ENCODE measurements at places on chromosomes 16 and 17.

DNA sequence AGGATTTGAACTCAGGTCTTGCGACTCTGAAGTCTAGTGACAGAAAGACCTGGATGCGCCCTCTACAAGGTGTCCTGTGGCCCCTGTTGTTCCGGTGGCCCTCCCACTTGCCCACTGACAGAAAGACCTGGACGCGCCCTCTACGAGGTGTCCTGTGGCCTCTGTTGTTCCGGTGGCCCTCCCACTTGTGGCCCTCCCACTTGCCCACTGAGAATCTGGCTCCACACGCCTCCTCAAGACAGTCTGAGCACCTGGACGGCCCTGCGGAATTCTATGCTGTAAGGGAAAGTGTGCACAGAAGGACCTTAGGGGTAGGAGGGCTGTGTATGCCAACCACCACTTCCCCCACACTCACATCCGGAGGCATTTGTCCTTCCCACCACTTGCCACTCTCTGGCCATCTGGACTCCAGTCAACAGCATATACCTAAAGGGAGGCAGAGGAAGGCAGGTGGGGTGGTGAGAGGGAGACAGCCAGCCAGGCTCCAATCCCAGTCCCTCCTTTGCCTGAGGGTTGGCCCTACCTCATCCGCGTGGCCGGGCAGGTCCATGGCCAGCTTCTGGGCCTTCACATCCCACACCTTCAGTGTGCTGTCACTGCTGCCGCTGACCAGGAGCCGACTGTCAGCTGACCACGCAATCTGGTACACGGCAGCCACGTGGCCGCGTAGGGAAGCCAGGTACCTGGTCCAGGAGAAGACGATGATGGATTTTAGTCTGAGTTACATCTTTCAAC, 9.1 kb downstream of the NLE1 start:
- no peak for DNase-seq

- no peak for DNase-seq
Measured at GRCh38 chr17:39485555-39485954, 24.3 kb downstream of the CDK12 start.

- DNase-seq = no peak
Measured at GRCh38 chr17:8022360-8023003, 16.4 kb upstream of the ALOX15B start.

- no peak for DNase-seq
Measured at GRCh38 chr17:75615301-75615700, 17.9 kb upstream of the SMIM5 start.

- no peak for DNase-seq
Measured at GRCh38 chr17:81907219-81908145, 3.7 kb downstream of the PCYT2 start.

DNA sequence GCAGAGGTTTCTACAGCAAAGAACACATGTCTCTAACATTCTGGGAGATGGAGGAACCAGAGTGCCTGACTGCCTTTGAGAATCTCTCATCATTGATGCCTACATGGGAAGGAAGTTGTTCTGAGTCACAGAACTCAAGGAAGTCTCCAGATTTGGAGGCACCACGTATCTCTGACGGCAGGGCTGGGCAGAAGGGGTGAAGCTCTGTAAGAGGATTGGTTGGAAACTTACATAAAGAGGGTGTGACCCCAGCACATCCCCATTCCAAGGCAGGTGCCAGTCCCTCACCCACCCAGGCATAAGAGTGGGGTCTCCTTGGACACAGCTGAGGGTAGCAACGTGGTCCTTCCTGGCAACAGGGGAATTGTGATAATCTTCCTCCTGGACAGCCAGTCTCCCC, 17.4 kb downstream of the TNFRSF13B start:
- no peak for DNase-seq

DNA sequence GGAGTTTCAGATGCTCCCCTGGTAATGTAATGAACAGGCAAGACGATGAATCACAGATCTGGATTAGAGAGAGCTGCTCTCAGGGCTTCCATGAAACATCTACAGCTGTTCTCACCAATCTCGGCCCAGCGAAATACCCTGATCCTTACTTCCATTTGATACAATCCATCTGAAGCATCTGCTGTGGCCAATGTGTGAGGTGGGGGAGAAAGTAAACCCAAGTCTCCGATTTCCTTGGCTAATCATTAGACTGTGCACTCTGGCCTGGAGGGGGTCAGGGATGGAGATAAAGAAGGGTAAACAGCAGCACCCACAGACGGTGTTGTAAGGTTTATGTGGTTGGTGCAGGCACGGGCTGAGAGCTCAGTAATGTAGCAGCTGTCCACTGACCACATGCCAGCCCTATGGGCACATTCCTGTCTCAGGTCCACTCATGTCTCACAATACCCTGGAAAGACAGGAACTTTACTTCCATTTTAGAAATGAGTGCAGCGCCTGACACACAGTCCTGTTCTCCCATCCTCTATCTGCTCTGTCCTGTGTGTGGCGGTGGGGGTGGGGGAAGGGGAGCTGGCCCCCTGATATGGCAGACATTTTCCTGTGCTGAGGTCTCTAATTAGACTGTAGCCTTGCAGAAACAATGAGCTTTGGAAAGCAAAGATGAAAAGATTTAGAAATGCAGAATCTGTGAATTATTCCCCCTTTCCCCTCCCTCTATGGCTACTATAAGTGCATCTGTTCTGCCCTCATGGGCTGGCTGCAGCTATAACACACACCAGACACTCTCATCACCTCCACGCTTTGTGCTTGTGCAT, 48.3 kb upstream of the ERN1 start:
- DNase-seq = no peak

- no peak for DNase-seq
Measured at GRCh38 chr16:89565506-89566372, 5.3 kb downstream of the RPL13 start.

DNA sequence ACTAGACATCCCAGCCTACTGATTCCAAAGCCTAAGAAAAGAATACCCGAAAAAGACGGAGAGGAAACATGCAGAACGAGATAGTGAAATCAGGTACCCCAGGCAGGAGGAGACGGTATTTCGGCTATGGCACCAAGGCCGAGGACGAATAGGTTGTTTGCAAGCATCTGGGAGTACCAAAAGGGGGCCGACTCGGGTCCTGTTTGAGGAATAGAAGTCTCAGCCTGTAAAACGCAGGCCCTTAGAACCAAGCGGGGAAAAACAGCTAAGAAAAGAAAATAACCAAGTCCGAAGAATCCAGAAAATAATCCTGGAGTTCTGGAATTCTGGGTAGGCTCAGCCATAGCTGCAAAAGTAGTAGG, 537 bp downstream of the SLC35B1 start:
- peak; percentile 38 for DNase-seq

GRCh38 chr16:4814542-4815173, 12.2 kb upstream of the ROGDI start:
- no peak for DNase-seq

GRCh38 chr16:78506367-78507193, 407.1 kb downstream of the WWOX start:
- no peak for DNase-seq

DNA sequence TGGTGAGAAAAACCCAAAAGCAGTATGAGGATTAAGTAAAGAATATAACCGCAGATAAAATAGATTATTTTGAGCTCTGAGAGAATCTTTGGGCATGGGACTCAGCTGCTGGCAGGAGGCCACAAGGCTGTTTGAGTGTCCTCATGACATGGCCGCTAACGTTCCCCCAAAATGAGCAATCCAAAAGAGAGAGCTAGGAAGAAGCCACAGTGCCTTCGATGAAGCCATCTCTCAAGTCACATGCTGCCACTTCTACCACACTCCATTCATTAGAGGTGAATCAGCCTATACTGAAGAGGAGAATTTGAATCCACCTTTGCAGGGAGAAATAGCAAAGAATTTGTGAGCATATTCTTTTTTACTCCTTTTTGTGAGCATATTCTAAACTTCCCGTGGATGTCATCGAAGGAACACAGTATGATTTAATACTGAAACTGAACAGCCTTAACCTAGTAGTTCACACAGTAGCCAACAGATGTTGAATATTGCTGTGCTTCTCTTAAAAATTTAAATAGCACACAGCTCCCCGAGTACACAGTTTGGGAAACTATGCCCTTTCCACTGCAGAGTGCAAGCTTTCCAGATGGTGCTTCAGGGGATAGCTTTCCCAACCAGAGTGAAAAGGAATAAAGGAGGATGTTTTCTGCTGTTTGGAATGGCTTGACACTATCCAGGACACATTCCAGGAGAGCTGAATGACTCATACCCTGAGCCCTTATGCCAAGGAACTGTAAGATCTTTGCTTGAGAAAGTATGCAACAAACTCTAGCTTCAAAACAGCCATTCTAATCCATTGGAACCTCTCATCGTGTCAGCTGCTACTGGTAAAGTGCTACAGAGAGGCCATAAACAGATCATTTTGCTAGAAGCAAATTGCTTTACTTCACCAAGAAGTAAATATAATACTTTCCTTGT, 33.9 kb downstream of the ANKFY1 start:
- DNase-seq = no peak

GRCh38 chr17:44409309-44410028, 20.0 kb upstream of the ITGA2B start:
- DNase-seq = no peak

- no peak for DNase-seq
Measured at GRCh38 chr17:75442168-75443103, 14.0 kb upstream of the TMEM94 start.

DNA sequence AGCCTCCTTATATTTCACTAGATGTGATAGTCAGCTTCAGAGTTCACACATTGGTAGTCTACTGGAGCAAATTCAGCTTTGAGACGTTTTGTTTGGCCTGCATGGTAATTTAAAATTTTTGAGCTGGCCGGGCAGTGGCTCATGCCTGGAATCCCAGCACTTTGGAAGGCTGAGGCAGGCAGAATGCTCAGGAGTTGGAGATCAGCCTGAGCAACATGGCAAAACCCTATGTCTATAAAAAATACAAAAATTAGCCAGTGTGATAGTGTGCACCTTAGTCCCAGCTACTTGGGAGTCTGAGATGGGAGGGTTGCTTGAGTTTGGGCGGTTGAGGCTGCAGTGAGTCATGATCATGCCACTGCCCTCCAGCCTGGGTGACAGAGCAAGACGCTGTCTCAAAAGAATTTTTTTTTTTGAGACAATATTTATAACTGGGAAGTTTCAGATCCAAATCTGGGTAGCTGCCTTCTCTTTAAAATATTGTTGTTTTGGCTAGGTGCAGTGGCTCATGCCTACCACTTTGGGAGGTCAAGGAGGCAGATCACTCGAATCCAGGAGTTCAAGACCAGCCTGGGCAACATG, 4.8 kb upstream of the BLMH start:
- no peak for DNase-seq

DNA sequence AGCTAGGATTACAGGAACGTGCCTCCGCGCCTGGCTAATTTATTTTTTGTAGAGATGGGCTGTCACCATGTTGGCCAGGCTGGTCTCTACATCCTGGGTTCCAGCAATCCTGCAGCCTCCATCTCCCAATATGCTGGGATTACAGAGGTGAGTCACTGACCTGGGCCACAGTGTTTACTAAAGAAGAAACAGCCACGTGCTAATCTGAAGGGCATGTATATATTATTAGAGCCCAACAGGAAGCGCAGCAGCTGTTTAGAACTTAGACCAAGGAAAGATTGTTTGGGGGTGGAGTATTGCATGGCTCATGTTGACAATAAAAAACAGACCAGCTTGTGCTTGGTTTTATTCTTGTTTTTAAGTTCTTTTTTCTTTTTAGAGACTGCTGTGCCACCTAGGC, 60.2 kb downstream of the HAPSTR1 start:
- DNase-seq = peak; percentile 28

DNA sequence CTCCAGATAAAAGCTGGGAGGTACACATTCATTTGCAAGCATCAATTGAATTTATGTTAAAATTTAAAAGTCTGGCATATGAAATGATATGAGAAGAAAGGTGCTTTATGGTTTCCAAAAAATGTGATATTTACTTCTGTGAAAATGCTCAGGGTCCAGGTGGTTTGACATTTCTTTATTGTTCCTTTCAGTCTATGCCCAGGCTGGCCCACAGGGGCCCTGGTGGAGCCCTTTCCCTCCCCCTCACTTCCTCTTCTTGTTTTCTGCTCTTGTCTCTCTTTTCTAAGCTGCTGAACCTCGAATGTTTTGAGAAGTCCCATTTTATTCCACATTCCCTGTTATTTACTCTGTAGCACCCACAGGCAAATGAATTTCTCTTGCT, 127.8 kb downstream of the HS3ST3B1 start:
- no peak for DNase-seq

- peak; percentile 76 for DNase-seq
Measured at GRCh38 chr17:19470530-19471261, 59.7 kb downstream of the RNF112 start.

DNA sequence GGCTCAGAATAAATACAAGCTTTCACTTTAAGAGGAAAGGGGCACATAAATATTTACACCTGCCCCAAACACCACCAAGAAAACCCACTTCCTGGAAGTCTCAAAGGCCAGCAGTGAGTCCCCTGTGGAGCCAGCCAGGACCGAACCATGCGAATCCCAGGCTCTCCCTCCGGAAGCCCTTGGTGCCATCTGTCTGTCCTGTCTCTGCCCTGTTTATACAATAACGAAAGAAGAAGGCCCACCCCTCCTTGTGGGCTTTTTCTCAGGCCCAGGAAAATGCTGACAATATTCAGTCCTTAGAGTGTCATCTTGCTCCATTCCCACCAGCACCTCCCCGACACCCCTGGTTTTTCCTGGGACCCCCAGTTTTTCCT, 3.6 kb upstream of the SLC6A4 start:
- peak; percentile 36 for DNase-seq

DNA sequence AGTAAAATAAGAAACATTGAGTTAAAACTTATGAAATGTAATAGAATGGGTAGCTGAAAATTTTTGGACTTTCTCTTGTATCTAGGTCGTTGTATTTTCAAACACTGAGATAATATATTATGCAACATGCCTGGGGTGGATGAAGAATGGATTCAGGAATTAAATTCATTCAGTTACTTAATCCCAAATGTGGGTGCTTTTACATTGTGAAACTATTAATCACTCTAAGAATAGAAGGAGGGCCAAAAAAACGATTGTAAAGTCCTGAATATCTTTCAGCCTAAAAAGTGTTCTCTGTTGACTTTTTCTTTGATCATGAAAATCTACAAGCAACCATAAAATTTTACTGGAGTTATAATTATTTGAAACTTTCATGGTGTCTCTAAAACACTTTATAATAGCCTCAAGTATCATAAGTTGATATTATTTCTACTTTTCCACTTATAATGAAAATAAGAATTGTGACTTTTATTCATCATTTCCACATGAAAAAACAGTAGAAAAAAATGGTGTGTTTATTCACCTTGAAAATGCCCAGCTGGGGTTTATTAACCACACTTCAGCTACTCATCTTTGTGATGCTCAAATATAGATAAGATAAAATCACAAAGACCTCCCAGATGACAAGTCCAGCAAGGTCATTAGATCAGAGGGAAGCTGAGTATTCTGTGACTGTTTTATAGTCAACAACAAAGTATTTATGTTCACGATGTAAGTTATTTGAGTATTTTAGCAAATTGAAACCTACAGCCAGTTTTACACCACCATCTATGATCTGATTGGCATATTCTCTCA, 619.9 kb upstream of the SOX9 start:
- peak; percentile 91 for DNase-seq

Data from NCI-H146 (cell line).